ENCODE measurements at places on chromosomes 12 and 14.

- H3K36me3 ChIP-seq, result no peaks in the 10 kb centered on the region
- H3K4me3 ChIP-seq, result no peak overlapping the region
- H3K4me1 ChIP-seq, result no peaks in the 10 kb centered on the region
- H3K27ac ChIP-seq, result no peak overlapping the region
- no peak for DNase-seq
Measured at GRCh38 chr12:103373088-103373523, 122.7 kb downstream of the C12orf42 start.

GRCh38 chr12:15648558-15648957, 140.6 kb downstream of the EPS8 start:
- no peak overlapping the region for H3K27ac ChIP-seq
- peaks cover 6% of the 10 kb centered on the region for H3K4me1 ChIP-seq
- H3K27me3 ChIP-seq, result no peaks in the 10 kb centered on the region
- no peak for DNase-seq

DNA sequence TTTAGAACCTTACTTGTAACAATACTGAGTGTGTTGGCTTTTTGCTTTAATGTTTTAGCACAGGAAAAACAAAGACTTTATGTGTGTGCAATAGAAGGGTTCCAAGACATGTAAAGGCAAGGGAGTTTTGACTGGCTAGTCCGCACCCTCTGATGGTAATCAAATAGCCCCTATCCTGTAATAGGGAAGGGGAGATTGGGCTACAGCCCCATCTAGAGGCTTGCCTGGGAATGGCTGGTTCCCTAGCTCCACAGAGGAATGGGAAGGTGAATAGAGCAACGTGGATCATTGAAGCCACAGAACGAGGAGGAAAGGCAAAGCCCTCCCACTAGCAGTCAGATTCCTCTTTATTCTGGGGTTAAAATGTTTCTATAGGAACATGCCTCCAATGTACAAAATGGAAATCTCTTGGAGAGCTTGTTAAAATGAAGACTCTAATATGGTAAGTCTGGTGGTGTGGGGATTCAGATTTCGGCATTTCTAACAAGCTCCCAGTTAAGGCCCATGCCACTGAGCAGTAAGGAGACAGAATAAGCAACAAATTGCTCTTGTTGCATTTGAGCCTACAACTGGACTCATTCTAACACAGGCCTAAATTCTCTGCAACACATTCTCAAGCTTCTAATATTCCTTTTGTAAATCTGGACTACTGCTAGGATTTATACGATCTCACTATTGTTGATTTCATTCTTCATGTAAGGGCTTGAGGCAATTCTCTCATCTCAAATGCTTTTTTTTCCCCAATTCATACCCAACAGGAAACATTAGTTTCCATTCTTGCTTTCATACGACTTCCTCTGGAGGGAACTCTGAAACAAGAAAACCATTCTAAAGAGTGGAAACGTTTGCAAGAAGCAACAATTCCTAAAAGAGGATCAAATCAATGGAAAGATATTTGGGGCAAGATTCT, 57.1 kb downstream of the NIN start:
- no peak for DNase-seq
- H3K27ac ChIP-seq, result peak overlapping the region; percentile 42
- H3K27me3 ChIP-seq, result no peaks in the 10 kb centered on the region

GRCh38 chr14:101098177-101098576, 194.7 kb upstream of the RTL1 start:
- H3K36me3 ChIP-seq, result peaks cover 4% of the 10 kb centered on the region
- no peak for DNase-seq
- H3K27ac ChIP-seq, result no peak overlapping the region
- H3K27me3 ChIP-seq, result peaks cover 6% of the 10 kb centered on the region
- no peaks in the 10 kb centered on the region for H3K4me1 ChIP-seq
- H3K4me3 ChIP-seq, result no peak overlapping the region

DNA sequence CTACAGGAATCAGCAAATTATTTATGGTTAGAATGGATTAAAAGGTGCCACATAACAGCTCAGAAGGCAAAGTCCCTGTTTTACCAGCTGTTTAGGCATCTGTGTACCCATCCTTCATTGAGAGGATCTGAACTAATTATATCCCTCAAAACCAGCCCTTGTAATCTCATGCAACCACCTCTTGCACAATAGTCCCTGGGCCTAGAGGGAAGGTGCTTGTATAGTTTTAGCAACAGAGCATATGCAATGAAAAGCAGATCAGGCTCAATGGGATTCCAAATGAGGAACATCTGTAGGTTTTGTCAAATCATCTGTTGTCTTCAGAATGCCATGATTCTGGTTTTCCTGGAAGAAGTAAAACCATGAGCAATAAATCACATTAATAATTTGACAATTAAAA, 26.0 kb upstream of the GLIPR1L2 start:
- no peak for DNase-seq
- no peaks in the 10 kb centered on the region for H3K36me3 ChIP-seq
- H3K27ac ChIP-seq, result no peak overlapping the region
- H3K4me3 ChIP-seq, result no peak overlapping the region
- no peaks in the 10 kb centered on the region for H3K4me1 ChIP-seq
- no peaks in the 10 kb centered on the region for H3K27me3 ChIP-seq

- no peak overlapping the region for H3K27ac ChIP-seq
- DNase-seq, result no peak
- peaks cover 5% of the 10 kb centered on the region for H3K4me1 ChIP-seq
- H3K4me3 ChIP-seq, result no peak overlapping the region
Measured at GRCh38 chr14:26026384-26026783, 571.4 kb downstream of the NOVA1 start.

DNA sequence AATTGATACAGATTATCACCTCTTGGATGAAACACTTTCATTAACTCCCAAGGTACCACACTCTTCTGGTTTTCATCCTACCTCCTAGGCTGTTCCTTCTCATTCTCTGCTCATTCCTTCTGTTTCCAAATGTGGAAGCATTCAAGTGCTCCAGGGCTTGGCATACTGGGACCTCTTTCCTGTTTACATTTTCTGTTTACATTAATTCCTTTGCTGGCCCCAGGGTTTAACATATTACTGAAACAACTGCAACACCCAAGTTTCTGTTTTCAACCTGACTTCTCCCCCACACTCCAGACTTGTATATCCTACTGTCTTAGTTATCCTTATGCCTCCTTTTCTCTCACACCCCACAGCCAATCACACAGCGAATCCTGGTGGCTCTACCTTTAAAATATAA, 386.3 kb upstream of the GARIN6 start:
- H3K27me3 ChIP-seq, result no peaks in the 10 kb centered on the region
- no peaks in the 10 kb centered on the region for H3K36me3 ChIP-seq
- DNase-seq, result no peak
- H3K27ac ChIP-seq, result no peak overlapping the region
- H3K4me1 ChIP-seq, result peaks cover 5% of the 10 kb centered on the region

- H3K27me3 ChIP-seq, result peaks cover 31% of the 10 kb centered on the region
- H3K4me3 ChIP-seq, result no peak overlapping the region
- no peak overlapping the region for H3K27ac ChIP-seq
- DNase-seq, result no peak
- H3K4me1 ChIP-seq, result no peaks in the 10 kb centered on the region
Measured at GRCh38 chr12:130058926-130059472, 103.3 kb upstream of the FZD10 start.

GRCh38 chr14:102295270-102295669, 9.7 kb downstream of the MOK start:
- DNase-seq, result no peak
- H3K27ac ChIP-seq, result no peak overlapping the region
- H3K4me1 ChIP-seq, result peaks cover 7% of the 10 kb centered on the region

- H3K36me3 ChIP-seq, result no peaks in the 10 kb centered on the region
- peak overlapping the region; percentile 94 for H3K4me3 ChIP-seq
- peaks cover 49% of the 10 kb centered on the region for H3K4me1 ChIP-seq
- DNase-seq, result no peak
- H3K27me3 ChIP-seq, result peaks cover 20% of the 10 kb centered on the region
Measured at GRCh38 chr14:89618330-89618708, 201.3 kb upstream of the FOXN3 start.

GRCh38 chr14:74913986-74914573, 9.0 kb downstream of the RPS6KL1 start:
- H3K36me3 ChIP-seq, result no peaks in the 10 kb centered on the region
- DNase-seq, result no peak
- no peak overlapping the region for H3K27ac ChIP-seq
- H3K4me3 ChIP-seq, result no peak overlapping the region

GRCh38 chr12:88398031-88398430, 182.2 kb downstream of the KITLG start:
- no peaks in the 10 kb centered on the region for H3K36me3 ChIP-seq
- no peak for DNase-seq
- no peak overlapping the region for H3K27ac ChIP-seq
- H3K27me3 ChIP-seq, result no peaks in the 10 kb centered on the region

GRCh38 chr14:71482671-71483070, 449.6 kb upstream of the RGS6 start:
- no peak overlapping the region for H3K27ac ChIP-seq
- no peaks in the 10 kb centered on the region for H3K27me3 ChIP-seq
- peaks cover 5% of the 10 kb centered on the region for H3K36me3 ChIP-seq
- H3K4me1 ChIP-seq, result peaks cover 11% of the 10 kb centered on the region
- no peak for DNase-seq

DNA sequence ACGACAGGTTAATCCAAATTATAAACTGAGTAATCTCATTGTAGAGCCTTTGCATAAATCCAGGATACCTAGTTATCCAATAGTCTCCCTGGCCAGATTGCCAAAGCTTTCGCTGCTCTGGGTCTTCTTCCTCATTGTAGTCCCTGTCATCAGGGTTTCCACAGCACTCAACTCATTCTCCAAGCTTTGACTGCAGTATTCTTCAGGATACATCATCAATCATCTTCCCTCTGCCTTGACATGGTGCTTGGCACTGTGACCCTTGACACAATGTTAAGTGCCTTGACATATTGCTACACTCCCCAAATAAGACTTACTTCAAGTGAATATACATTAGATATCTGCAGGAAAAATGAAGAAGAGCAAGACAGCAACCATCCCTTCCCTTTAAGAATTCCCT, 60.1 kb upstream of the RESF1 start:
- peaks cover 17% of the 10 kb centered on the region for H3K4me1 ChIP-seq
- H3K36me3 ChIP-seq, result peaks cover 20% of the 10 kb centered on the region
- no peak for DNase-seq
- H3K27me3 ChIP-seq, result no peaks in the 10 kb centered on the region

- H3K36me3 ChIP-seq, result peaks cover 24% of the 10 kb centered on the region
- H3K27me3 ChIP-seq, result no peaks in the 10 kb centered on the region
- DNase-seq, result no peak
- H3K4me1 ChIP-seq, result no peaks in the 10 kb centered on the region
- H3K27ac ChIP-seq, result no peak overlapping the region
Measured at GRCh38 chr12:28558250-28558649, 368.0 kb downstream of the CCDC91 start.

- H3K27ac ChIP-seq, result no peak overlapping the region
- peaks cover 20% of the 10 kb centered on the region for H3K36me3 ChIP-seq
- H3K27me3 ChIP-seq, result no peaks in the 10 kb centered on the region
- no peaks in the 10 kb centered on the region for H3K4me1 ChIP-seq
Measured at GRCh38 chr14:34817768-34818167, 57.4 kb downstream of the BAZ1A start.

- peaks cover 27% of the 10 kb centered on the region for H3K36me3 ChIP-seq
- DNase-seq, result no peak
- H3K27ac ChIP-seq, result no peak overlapping the region
- H3K4me1 ChIP-seq, result peaks cover 4% of the 10 kb centered on the region
Measured at GRCh38 chr14:22900081-22900799, 17.2 kb downstream of the REM2 start.

GRCh38 chr14:50944647-50945413, 547 bp upstream of the PYGL start:
- H3K36me3 ChIP-seq, result peaks cover 12% of the 10 kb centered on the region
- H3K4me1 ChIP-seq, result peaks cover 21% of the 10 kb centered on the region
- no peak for DNase-seq
- H3K4me3 ChIP-seq, result peak overlapping the region; percentile 92
- peak overlapping the region; percentile 75 for H3K27ac ChIP-seq

GRCh38 chr14:101325319-101325718, 236.0 kb upstream of the DIO3 start:
- H3K27ac ChIP-seq, result no peak overlapping the region
- peaks cover 5% of the 10 kb centered on the region for H3K36me3 ChIP-seq
- peaks cover 9% of the 10 kb centered on the region for H3K4me1 ChIP-seq
- DNase-seq, result no peak

- H3K4me3 ChIP-seq, result no peak overlapping the region
- H3K27me3 ChIP-seq, result peaks cover 4% of the 10 kb centered on the region
- H3K27ac ChIP-seq, result no peak overlapping the region
- no peaks in the 10 kb centered on the region for H3K4me1 ChIP-seq
Measured at GRCh38 chr14:24774187-24774915, 140.4 kb upstream of the GZMB start.

DNA sequence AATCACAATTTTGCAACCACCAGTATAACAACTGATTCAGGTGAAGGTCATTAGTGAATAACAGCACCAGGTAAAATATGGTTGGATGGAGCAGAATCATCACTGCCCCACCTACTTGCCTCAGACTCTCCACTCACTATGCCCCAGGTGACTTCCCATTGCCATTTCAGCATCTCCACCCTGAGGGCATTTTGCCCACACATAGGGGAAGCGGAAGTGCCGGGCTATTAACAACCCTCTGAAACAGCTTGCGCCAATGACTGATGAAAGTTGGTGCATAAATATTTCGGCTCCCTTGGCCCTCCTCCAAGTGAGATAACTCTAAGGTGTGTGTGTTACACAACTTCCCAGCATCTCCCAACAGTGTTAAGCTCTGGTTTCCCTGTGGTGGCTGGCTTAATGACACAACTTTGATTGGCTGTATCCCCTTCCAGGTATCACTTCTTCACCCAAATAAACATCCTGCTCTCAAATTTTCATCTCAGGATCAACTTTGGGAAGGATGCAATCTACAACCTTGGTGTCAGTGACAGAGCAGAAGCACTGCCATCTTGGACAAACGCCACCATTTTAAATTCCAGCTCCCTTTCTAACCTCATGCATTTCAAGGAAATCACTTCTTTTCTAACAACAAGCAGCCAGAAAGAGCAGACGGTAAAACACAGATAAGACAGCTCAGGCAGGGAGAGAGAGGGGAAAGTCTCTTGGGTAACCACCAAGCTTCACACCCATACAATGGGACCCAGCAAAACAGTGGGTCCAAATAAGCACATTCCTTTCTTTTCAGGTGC, 73.6 kb upstream of the PPP2R5C start:
- no peaks in the 10 kb centered on the region for H3K36me3 ChIP-seq
- H3K4me1 ChIP-seq, result no peaks in the 10 kb centered on the region
- no peak for DNase-seq
- H3K4me3 ChIP-seq, result no peak overlapping the region
- no peak overlapping the region for H3K27ac ChIP-seq

DNA sequence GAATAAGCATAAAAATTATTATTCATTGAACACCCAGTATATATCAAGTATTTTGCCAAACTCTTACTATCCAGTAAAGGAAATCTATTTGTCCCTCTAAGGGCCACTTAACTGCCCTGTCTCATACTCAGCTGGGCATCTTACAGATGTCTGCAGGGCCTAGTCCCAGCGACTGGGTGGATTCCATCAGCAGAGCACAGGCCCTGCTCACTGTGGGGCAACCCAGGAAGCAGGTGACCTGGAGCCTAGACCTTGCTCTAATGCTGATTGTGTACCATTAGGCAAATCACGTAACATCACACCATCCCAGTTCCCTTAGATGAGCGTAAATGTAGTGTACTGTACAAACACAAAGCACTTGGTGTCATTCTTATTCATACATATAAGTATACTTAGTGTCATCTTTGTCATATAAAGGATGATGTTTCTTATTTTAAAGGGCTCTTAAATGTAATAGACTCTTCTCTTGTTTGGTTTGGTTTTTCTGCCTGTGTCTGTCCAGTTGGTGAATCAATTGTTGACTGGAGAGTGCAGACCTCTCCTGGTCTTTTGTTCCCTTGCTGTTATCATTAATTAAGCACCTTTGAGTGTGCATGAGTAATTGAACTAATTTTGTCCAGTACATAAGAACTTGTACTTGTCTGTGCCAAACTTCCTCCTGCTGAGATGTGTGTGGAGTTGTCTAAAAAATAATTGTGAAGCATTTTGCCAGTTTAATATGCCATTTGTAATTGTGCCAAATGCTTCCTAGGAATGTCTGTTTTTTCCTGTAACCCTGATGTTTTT, 49.3 kb downstream of the RAB35 start:
- no peak overlapping the region for H3K27ac ChIP-seq
- peaks cover 12% of the 10 kb centered on the region for H3K4me1 ChIP-seq
- peaks cover 4% of the 10 kb centered on the region for H3K27me3 ChIP-seq
